ENCODE measurements at places on chromosomes 11 and 22.

GRCh38 chr22:37354670-37355069, 72.4 kb downstream of the CYTH4 start:
- DNase-seq: no peak

GRCh38 chr11:107821199-107821927, 37.2 kb downstream of the SLC35F2 start:
- no peak for DNase-seq

GRCh38 chr22:44202261-44202789, 21.6 kb downstream of the PARVG start:
- DNase-seq: no peak

DNA sequence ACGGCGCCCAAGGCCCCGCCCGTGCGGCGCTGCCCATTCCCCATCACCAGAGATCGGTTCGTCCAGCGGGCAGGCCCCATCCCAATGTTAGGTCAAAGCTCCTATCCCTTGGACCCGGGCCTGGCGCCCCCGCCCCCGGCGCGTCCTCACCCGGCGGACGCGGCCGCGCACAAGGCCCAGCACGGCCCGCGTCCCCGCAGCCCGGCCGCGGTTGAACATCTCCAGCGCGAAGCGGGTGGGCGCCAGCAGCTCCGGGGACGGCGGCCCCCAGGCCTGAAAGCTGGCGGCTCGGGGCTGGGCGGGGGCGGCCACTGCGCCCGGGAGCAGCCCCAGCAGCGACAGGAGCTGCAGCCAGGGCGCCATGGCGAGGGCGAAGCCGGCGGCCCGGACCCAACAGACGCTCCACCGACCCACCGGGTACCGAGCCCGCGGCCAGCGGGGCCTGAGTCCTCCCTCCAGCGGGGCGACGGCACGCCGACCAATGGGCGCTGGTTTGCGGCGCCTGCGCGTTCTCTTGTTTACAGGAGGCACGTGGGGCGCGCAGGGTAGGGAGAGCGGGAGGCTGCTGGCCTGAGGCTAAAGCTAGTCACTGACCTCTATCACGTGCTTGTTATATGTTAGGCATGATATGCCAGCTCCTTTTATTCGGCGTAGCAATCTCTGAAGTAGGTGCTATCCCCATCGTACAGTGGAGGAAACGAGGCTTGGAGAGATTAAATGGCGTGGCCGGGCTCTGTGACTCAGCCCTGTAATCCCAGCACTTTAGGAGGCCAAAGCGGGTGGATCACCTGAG, at the start of gene CTSF:
Gene CTSF, minus strand, starts transcription at position 483 of the 793 bp plus-strand sequence. Its CDS starts 120 bp downstream, at position 363.
- DNase-seq: peak; percentile 76

- DNase-seq: no peak
Observed at GRCh38 chr22:23675502-23676415, 15.1 kb upstream of the RGL4 start.

DNA sequence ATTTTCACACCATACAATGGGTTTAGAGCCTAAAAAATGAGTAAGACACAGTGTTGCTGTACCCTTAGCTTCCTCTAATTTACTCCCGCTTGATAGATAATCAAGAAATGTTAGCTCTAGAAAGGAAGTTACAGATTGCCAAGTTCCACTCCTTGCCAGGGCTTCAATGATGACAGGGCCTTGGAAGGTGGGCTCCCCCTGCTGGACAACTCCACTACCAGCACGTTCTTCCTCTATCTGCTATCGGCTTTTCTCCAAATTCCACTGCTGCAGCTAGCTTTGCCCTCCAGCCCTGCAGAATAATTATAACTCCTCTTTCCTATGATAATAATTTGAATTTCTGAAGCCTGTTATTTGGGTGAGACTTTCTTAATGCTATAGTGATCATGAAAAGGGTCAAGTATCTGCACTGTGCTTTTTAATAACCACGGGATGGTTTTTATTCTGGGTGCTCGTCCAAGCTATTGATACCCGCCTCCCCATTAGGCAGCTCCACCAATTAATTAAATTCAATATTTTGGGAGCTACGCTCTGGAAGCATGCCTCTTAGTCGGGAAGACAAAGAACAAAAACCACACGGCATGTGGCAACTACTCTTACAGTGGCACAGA, 9.0 kb downstream of the SYN3 start:
- peak; percentile 18 for DNase-seq

DNA sequence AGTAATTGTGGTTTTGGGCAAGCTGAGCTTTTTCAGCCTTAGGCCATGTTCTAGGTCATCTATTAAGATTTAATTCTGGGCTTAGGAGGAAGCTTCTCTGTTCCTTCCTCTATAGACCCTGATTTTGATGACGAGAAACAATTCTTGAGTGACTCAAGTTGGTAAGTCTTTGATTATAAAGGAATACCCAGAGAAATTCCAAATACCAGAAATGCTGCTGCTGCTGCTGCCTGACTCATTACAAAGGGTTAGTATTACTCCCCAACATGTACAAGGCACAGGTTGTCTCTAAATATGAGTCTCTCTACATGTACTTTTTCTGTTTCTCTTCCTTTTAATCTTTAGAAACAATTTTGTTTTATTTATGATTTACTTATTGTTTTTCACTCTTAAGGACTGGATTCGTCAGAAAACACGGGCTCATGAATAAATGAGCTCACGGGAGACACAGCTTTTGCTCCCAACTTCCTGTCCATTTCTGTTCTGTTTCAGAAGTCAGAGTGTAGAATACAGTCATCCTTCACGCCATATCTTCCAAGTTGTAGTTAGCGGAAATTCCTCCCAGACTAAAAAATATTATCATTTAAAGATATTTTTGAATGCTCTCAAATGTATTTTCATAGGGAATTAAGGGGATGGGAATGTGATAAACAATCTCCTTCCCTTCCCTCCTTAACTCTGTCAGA, 31.8 kb upstream of the RBMXL2 start:
- DNase-seq: no peak

- DNase-seq: no peak
Observed at GRCh38 chr22:20763630-20764470, 10.1 kb upstream of the SERPIND1 start.

- no peak for DNase-seq
Observed at GRCh38 chr11:29019960-29020683, 911.9 kb downstream of the METTL15 start.

GRCh38 chr11:119160151-119160550, 8.4 kb upstream of the NLRX1 start:
- no peak for DNase-seq

DNA sequence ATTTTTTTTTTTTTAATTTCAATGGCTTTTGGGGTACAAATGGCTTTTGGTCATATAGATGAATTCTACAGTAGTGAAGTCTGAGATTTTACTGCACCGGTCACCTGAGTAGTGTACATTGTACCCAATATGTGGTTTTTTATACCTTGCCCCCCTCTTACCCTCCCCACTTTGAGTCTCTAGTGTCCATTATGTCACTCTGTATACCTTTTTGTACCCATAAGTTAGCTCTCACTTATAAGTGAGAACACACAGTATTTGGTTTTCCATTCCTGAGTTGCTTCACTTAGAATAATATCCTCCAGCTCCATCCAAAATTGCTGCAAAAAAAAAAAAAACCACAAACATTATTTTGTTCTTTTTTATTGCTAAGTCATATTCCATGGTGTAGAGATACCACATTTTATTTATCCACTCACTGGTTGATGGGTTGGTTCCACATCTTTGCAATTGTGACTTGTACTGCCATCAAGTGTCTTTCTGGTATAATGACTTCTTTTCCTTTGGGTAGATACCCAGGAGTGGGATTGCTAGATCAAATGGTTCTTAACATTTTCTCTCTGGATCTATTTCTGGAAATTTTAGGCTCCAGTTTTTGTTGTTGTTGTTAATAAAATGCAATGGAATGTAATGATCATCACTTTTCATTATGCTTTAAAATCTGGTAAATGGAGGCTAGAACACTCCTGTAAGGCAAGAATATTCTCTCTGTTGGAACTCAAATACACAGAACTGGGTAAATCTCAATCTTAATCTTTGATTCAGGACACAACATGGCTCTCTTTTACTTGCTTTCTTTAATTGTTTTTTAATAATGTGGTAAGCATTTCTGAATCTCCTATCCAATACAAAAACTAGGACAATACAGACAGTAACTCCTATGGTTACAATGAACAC, 10.3 kb downstream of the NEAT1 start:
- no peak for DNase-seq

GRCh38 chr11:100863080-100863581, 176.0 kb downstream of the ARHGAP42 start:
- no peak for DNase-seq

- no peak for DNase-seq
Observed at GRCh38 chr11:3808861-3809623, 682 bp downstream of the PGAP2 start.

DNA sequence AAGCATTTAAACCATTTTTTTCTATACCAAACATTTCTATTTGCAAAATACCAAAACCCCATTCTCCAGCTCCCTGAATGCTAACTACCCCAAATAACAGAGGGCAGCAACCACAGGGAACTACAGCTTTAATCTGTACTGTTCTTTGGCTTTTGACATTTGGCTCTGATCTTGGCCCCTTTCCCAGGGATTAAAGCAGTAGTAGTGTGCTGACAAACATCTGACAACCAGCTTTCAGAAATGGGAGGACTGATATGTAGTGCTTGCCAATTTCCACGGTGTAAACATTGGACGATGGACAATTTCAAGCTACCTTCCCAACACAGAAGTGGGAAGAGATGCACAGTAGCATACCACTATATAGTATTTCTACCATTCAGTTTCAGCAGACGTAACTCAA, 88.4 kb upstream of the TEAD1 start:
- no peak for DNase-seq

- no peak for DNase-seq
Observed at GRCh38 chr11:110019675-110020074, 73.5 kb upstream of the ZC3H12C start.

- DNase-seq: no peak
Observed at GRCh38 chr11:123382555-123383074, 47.5 kb upstream of the GRAMD1B start.

GRCh38 chr11:5204787-5205186, 4.3 kb upstream of the OR51V1 start:
- peak; percentile 20 for DNase-seq

GRCh38 chr22:40479887-40480538, 109.6 kb downstream of the SGSM3 start:
- DNase-seq: no peak

DNA sequence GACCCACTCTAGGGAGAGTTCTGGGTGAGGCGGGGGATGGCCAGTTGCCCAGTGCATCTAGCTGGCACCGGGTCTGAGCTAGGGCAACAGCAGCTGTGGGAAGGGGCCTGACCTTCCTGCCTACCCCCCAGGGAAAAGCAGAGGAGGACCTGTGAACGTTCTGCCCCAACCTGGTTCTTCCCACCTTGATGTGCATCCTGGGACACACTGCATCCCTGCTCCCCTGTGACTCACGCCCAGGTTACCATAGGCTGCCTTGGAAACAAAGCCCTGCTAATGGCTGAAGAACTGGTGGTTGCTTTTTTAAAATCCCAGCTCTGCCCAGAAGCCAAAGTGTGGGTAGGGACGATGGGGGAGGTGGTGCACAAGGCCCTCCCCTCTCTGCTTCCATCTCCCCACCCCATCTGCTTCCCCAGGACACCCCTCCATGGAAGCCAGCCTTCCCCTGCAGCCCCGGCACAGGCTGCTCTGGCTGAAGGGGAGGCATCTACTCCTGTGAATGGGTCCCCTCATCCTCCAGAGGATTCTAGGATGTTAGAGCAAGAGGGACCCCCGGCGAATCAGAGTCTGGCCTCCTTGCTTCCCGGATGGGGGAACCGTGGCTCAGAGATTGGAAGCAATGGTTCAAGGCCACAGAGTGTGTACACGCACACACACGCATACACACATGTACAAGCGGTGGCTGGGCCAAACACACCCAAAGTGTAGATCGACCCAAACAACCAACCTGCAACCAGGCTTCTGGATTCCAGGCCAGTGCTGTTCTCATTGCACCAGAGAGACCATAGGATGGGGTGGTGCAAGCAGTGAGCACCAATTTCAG, 7.6 kb upstream of the C11orf96 start:
- no peak for DNase-seq

DNA sequence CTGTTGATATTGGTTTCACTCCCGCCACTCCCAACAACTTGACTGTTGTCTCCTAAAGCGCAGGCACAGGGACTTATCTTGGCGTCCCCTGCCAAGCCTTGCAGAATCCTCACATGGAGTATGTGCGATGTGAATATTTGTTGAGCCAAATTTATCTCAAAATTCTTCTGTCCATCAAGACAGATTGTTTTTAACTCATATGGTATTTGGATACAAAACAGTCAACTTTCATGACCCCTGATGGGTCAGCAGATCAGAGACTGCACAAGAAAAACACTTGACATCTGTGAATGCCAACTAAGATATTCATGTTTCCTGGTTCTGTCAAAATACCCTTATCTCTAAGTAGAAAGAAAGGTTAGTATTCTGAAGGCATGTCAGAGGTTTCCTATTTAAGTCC, 221.7 kb upstream of the BLID start:
- no peak for DNase-seq

GRCh38 chr11:10784232-10785145, 24.2 kb downstream of the EIF4G2 start:
- peak; percentile 69 for DNase-seq

GRCh38 chr11:64638018-64638665, 47.1 kb downstream of the SLC22A12 start:
- DNase-seq: no peak

- DNase-seq: no peak
Observed at GRCh38 chr11:126658306-126659056, 303.0 kb downstream of the ST3GAL4 start.

- DNase-seq: peak; percentile 54
Observed at GRCh38 chr11:72848846-72849466, 34.7 kb downstream of the ATG16L2 start.

DNA sequence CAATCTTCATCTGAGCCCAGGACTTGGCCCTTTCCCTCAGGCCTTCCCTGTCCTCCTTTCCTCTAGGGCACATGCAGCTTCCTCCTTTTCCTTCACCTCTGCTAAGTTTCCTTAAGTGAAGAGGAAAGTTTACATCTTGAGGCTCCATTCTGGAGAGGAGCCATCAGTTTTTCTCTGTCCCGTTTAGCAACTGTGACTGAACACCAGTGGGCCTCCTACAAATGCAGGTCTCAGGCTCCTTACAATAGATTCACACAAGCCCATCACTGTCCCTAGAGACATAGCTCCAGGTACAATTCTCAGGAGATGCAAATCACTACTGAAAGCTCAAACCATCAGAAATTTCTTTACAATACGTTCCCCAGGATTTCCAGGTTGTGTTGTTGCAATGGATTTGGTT, 23.3 kb upstream of the LYVE1 start:
- no peak for DNase-seq
